ENCODE measurements at places on chromosomes 6 and 20.

DNA sequence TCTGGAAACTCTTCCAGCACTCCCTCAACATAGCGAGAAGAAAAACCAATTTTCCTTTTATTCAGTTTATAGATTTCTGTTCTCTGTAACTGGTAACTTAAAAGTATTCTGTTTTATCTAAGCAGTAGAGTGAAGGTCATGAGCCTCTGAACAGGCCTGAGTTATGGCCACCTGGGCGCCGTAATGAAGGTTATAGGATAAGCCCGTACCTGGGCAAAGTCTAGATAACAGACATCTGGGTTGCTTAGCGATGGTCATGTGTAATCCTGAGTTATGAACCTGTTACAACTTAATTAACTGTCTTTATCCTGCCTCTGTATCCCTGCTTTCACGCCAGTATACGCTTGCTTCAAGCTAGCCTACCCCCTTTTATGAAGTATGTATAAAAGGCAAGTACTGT, 13.0 kb upstream of the FAM217A start:
- no peak for DNase-seq

- DNase-seq: no peak
Measured at GRCh38 chr6:57315111-57315510, 2.3 kb upstream of the PRIM2 start.

DNA sequence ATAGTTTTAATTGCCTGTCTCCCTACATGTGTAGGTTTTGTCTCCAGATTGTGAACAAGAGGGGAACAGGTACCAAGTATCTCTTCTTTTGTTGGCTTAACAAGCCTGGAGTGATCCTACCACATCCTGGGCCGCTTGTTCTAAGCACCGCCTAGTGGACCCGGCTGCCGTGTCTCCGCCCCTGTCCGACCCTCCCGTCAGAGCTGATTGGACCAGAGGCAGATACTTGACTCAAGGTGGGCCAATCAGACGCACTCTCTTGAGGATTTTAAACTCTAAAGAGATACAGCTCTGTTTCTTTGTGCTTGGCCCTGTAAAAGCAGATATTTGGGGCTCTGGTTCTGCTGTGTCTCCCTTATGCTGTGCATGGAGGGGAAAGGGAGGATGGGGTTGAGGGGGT, 68.2 kb downstream of the PRDM1 start:
- no peak for DNase-seq

DNA sequence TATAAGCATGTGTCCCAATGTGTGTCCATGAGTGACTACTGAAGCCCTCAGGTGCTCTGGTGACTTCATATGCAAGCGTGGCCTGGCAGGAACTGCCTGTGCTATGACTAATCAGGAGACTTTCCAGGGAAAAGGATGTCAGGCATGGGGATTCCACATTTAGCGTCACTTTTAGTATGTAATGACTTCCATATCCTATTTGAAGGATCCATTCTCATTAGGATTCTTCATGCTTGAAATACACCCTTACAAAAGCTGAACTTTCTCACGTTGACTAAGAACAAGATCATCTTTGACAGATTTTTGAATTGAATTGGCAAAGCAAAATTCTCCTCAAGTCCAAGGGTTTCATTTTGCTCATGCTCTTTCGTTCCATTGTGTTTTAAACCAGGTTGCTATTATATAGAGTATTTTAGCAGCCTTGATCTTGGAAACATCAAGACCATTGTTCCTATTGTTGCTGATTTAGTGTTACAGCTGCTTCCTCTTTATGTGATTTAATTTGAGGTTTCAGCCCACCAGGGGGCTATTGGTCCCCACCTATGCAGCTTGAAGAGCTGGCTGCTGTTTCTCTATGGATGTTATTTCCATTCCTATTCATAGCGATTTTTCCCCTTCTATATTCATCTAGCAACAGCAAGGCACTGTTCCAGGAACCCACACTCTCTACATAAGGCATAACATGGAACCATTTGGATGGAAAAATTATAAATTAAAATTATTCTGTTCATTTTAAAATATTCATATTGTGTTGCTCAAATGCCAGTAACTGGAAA, 418.6 kb downstream of the CDKAL1 start:
- DNase-seq: no peak

- no peak for DNase-seq
Measured at GRCh38 chr6:107361753-107362604, 97.4 kb downstream of the PDSS2 start.

DNA sequence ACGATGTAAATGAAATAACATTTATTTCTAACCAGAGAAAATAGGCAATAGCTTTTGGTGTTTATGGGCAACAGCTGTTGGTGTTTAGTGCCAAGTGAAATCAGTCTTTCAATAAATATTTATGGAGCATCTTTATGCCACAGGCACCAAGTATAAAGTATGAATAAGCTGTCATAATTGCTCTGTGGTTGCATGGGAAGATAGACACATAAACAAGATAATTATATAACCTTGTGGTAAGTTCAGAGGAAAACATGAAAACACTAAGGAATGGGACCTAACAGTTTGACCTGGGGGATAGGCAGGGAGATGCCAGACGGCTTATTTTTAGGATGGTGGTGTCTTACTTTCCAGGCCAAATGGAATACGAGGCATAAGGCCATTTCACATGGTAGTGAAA, 110.9 kb downstream of the GFRAL start:
- no peak for DNase-seq

- no peak for DNase-seq
Measured at GRCh38 chr6:163137398-163137881, 277.1 kb upstream of the QKI start.

DNA sequence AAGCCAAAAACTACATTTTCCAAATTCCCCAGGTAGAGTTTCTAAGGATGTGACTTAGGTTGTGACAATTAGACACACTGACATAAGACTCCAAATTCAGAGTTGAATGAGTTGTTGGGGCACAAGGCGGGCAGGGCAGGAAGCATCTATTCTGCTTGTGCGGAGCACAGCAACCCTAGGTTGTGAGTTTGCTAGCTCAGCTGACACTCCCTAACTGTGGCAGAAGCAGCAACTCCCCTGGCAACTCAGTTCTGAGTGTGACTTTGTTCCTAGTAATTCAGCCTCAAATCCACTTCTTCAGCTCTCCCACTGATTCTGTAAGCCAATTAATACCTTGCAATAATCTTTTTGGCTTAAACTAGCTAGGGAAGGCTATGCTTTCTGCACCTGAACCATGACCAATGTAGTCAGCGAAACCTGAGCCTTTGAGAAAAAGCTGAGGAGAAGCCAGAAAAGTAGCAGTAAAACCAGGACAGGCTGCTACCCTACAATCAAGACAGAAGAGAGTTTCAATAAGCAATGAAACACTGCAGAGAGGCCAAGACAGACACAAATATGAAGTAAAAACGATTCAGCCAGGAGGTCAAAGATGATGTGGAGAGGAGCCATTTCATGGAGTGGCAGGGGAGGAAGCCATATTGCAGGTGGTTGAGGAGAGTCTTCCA, 30.0 kb upstream of the PAQR8 start:
- no peak for DNase-seq
